ENCODE measurements at places on chromosomes 7 and 10.

- DNase-seq: no peak
Observed at GRCh38 chr7:158407581-158408317, 179.9 kb downstream of the PTPRN2 start.

GRCh38 chr7:74176555-74176954 is 2.4 kb downstream of the EIF4H start:
- no peak for DNase-seq

DNA sequence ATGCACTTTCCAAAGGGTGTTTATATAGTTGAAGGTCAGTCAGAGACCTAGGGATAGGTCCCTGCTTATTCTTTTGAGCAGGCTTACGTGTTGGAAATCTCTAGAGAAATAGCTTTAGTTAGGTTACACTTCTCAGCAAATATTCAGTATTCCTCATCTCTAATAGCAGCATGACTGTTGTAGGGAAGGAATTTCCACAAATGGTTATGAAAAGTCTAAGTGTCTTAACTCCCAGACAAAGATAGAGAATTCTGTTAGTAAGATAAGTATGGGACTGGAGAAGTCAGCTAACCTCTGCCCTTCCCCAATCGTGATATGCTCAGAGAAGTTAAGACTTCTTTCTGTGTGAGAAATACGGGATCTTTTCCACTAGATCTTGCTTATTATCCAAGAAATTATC is 16.5 kb downstream of the SGPL1 start:
- no peak for DNase-seq

GRCh38 chr10:85545874-85546273 is 820.7 kb downstream of the GRID1 start:
- DNase-seq: no peak

DNA sequence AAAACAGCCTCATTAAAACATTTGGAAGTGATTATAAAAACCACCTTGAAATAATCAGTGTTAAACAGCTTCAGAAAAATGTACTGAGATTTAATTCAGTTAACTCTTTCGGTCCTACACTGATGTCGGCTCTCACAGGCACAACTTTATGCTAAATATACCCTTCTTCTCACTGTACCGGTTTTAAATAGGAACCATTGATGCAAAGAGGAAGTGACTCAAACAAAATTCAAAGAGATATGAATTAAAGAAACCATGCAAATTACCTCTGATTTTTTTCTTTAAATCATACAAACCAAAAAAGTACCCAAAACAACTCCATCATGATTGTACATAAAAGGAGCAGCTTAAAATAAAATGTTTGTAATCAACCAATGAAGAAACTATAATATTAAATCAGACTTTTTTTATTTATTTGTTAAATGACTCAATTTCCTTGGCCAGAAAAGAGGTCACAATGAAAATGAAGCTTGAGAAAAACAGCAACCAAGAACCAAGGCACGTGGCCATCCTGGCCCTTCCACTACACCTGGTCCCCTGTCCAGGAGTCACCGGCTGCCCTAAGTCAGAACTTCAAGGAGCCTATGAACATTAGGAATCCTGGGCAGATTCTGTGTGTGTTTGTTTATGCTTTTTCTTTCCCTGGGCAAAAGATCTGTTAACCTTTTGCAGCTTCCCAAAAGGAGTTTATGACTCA is 73.0 kb upstream of the CABCOCO1 start:
- DNase-seq: no peak

DNA sequence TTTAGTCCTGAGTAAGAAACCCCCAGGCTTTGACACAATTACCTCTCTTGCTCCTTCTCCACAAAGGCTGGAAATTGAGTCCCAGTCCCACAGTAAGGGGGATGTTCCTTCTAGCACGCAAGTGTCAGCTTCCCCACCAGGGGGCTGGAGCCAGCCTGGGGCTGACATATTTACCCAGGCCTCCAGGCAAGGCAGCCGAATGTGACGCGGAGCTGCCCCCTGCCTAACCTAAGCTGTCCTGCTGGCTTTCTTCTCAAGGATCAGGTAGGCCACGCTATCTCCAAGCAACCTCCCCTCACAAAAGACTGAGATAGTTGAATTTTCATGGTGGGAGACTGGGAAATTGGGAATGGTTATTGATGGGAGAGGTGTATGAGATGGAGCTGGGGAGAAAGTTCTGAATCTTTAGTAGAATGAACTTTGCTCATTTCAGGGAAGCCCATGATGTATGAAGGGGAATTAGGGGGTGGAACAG is 19.2 kb upstream of the BMPER start:
- no peak for DNase-seq

DNA sequence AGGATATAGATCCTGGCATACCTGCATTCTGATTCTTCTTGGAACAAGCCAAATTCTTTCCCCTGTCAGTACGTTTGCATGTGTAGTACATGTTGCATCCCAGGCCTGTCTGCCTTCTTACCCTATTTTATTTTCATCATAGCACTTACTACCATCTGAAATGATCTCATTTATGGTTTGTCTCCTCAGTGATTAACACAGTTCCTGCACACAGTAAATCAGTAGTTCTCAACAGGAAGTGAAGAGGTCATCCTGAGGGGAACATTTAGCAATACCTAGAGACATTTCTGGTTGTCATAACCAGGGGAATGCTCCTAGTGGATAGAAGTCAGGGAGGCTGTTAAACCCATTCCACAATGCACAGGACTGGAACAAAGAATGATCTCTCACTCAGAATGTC is 38.2 kb upstream of the SLC26A4 start:
- no peak for DNase-seq

DNA sequence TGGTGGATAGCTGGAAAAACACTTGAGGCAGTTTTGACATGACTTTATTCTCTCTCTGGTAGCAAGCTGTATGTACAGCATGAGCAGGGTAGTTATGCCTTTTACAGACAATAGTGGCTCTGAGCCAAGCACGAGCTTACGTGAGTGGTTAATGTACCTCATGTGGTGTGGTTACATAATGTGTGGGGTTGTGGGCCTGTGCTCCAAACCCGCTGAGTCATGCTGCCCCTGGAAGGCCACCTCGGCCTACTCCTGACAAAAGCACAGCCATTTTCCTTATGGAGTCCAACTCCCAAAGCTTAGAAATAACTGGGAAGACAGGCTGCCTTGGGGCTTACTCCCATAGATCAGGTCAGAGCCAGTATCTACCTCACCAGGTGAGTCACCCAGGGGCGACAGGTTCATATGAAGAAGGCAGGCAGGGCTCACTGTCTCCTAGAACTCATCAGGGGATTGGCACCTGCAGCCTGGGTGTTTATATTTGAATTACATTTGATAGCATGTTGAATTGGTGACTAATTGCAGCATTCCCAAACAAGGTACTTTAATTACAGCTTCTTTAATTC is 404.5 kb downstream of the ADRA2A start:
- no peak for DNase-seq

- no peak for DNase-seq
Observed at GRCh38 chr10:102863660-102864059, 5.6 kb upstream of the AS3MT start.

DNA sequence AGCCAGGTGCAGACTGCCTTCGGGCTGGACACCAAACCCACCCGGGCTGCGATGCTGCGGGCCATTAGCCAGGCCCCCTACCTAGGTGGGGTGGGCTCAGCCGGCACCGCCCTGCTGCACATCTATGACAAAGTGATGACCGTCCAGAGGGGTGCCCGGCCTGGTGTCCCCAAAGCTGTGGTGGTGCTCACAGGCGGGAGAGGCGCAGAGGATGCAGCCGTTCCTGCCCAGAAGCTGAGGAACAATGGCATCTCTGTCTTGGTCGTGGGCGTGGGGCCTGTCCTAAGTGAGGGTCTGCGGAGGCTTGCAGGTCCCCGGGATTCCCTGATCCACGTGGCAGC is 50.0 kb downstream of the VWA2 start:
- DNase-seq: no peak

DNA sequence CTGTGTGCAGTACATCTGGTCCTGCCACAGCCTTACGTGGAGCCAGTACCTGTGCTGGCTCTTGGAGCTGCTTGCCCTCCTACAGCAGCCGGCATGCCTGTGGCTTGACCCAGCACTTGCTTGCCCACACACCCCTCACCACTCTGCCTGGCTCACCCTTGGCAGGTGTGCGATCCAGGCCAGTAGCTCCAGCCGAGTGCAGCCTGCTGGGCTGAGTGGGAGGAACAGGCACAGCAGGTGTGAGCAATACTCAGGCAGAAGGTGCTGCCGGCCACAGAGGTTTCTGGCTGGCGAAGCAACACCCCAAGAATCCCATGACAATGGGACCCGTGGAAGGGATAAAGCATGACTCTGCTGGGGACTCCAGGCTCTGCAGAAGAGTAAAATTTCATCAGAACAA is 173.5 kb upstream of the ADCY1 start:
- DNase-seq: no peak

GRCh38 chr10:31583293-31583692 is 264.3 kb downstream of the ZEB1 start:
- no peak for DNase-seq

DNA sequence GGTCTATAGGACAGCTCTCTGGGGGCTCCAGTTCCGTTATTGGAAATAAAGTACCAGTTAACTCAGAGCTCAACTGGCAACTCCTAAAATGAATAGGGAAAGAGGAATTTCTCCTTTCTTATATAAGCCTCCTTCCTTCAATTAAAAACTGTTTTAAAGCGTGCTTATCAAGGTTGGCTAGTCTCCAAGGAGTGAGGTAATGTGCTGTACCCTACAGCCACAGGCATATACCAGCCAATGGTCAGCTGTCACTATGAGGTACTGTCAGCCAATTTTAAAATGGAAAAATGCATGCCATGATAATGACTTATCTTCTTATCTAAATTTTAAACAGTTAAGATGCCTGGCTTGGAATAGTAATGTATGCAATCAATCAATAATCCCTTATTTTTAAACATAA is 76.2 kb downstream of the PLCE1 start:
- DNase-seq: no peak

DNA sequence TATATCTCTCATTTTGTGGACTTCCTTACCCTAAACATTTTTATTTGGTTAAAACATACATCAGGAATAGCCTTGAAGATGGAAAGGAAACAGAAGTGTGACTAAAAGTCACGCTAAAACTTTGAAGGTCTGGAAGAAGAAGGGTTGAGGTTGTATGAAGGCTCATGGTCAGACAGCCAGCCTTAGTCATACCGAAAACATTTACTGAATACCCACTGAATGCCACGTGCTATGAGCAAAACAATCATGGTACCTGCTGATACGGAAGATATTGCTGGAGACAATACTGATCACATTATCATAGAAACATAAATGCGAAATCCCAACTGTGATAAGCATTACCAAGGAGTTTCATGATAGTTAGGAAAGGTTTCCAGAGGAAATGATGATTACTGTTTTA is 64.0 kb downstream of the PDZD8 start:
- DNase-seq: no peak

GRCh38 chr10:28411648-28412047 is 108.8 kb upstream of the MPP7 start:
- DNase-seq: no peak

Measured in central memory CD4-positive, alpha-beta T cell (primary cell).